ENCODE measurements at places on chromosomes 5 and 9.
A peak's percentile ranks its signal among the peaks of the same experiment; 100 is the strongest.

DNA sequence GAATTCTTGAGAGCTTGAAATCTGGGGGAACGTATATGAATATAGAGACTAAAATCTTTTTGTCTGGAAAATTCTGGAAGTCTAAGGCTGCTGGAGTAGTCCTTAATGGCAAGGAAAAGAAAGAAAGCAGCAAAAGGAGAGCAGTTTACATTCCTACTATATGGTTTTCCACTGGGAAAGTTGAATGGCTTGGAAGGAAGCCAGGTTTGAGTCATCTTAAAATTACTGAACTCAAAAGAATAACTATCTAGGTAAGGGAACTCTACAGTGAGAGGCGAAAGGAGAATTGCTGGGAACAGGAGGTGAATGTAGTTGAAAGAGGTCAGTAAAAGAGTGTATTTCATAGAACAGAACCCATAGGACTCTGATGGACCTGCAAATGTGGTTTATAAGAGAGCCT is 258.1 kb upstream of the EDIL3 start:
- no peak for DNase-seq

GRCh38 chr9:15553528-15553898 is 670 bp downstream of the CCDC171 start:
- DNase-seq = no peak

GRCh38 chr9:1969898-1970297 is 45.2 kb upstream of the SMARCA2 start:
- DNase-seq = no peak

DNA sequence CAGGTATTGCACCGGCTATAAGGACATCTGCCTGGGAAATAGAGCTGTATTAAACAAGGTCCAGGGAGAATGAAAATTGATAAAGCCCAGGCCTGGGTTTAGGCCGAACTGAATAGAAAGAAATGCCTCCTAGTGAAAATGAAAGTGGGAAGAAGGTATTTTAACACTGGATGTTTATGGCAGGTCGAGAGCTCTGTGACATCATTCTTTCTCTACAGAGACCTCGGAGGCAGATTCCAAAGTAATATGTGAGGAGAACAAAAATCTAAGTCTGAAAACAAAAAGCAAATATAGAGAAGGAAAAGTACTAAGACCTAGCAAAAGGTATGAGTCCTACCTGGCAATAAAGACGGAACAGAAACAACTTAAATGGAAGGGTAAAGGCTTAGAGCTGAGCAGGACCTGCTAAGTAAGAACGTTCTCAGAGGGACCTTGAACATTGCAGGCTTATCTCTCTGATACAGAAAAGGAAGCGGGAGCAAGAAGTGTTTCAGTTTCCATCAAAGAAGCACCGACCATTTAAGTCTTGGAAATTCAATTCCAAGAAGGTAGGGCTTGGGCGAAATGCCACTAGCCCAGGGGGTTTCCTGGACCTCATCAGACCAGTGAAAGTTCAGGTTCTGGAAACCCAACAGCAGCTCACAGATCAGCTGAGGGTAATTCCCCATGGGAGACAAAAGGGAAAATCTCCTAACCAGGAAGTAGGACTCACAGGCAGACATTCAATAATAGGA is 80.0 kb downstream of the SUSD1 start:
- DNase-seq = no peak

- no peak for DNase-seq
Observed at GRCh38 chr9:133654736-133655657, 18.8 kb downstream of the DBH start.

GRCh38 chr9:6715755-6716643 is 41.8 kb upstream of the KDM4C start:
- DNase-seq = peak; percentile 69

GRCh38 chr5:134566741-134567221 is 41.3 kb downstream of the JADE2 start:
- DNase-seq = no peak

GRCh38 chr5:149309354-149309753 is 35.9 kb upstream of the GRPEL2 start:
- no peak for DNase-seq

Measured in RKO (cell line).